ENCODE measurements at places on chromosomes 1 and 21. TPM values are rescaled to one million over a fixed set of nuclear protein-coding genes. Genes with fewer than 3 reads are reported as not detected.

DNA sequence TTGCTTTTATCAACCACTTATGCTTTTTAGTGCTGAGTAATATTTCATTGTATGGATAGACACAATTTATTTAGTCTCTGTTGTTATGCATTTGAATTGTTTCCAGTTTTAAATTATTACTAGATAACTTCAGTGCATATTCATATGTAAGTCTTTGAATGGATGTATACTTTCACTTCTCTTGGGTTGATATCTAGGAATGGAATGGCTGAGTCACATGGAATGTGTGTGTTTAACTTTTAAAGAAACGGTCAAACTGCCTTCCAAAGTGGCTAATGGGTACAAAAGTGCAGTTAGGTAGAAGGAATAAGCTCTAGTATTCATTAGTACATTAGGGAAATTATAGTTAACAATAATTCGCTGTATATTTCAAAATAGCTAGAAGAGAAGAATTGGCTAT is 82.4 kb downstream of the NPHS2 start:
- DNase-seq, result no peak

DNA sequence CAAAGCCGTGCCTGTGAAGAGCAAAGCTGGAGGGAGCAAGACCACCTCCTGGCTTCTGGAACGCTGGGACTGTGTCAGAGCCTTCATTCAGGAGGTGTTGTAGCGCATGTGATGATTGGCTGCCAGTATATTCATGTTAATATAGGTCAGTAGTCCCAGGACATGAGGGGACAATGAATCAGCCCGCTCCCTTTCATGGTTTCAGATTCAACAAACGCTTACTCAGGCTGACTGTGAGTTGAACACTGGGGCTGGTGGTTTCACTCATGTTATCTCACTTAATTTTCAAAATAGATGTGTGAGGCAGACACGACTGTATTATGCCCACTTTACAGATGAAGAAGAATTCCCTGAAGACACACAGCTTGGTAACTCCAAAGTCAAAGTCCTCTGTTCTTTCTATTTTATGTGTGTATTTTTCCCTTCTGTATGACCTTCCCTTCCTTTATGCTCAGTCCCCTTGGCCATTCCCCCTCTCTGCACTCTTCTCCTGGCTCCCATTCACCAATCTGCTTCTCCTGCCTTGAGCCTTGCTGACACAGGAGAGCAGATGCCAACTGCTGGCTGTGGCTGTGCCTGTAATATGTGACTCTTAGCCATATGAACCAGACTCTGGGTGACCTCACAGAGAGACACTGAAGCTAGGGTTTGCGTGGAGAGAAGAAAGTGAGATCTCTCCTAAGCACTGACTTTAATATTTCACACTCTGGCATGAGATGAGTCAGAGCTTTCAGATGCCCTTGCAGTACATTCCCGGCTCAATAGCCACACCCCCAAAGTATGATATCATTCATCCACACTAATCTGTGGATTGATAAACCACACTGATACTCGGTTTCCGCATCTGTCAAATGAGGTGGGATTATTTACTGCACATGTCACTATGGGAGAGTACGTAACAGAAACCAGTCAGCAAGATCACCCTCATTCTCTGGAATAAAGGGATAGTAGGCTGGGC is 31.4 kb upstream of the KIRREL1 start:
- no peak for DNase-seq

- DNase-seq, result no peak
Observed at GRCh38 chr1:221078260-221078965, 199.2 kb downstream of the HLX start.

GRCh38 chr1:44283524-44284173 is 70.4 kb downstream of the DMAP1 start:
- no peak for DNase-seq

GRCh38 chr21:31945141-31945540 is 72.3 kb downstream of the HUNK start:
- no peak for DNase-seq

DNA sequence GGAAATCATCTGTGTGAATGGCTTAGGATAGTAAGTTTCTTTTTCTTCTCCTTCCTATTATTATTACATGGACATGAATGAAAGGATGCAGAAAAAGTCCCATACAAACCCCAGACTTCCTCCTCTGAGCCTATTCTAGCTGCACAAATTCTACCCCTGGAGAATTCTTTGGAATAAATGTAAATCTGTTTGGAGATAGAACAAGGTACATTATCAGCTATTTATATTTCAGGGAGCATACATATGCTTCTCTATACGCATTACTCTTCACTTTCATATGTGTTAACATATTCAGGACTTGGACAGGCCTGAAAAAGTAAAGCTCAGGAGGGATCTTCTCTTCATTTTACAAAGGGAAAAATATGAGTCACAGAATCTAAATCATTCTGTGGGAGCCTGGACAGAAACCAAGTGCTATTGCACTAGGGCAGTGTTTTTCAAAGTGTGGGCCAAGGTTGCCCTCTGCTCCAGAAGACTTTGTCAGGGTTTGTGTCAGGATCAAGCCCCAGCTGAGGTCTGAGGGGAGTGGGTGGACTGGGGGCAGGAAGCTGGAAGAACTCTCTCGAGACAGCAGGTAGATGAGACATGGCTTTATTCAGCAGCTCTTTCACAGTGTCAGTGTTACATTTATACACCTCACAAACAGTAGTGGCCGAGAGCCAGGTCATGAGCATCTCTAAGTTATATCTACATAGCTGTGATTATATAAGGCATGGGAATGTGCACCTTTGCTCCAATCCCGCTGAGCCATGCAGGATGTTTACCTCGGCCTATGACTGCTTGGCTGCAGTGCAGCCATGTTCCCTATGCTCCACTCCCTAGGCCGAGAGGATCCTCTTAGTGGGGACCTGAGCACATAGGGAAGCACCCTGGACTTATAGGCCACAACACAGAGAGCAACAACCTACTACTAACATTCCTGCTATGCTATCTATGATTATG is 114.3 kb downstream of the GDAP2 start:
- DNase-seq, result no peak

- no peak for DNase-seq
Observed at GRCh38 chr21:32592929-32593502, 7.7 kb upstream of the TCP10L start.

DNA sequence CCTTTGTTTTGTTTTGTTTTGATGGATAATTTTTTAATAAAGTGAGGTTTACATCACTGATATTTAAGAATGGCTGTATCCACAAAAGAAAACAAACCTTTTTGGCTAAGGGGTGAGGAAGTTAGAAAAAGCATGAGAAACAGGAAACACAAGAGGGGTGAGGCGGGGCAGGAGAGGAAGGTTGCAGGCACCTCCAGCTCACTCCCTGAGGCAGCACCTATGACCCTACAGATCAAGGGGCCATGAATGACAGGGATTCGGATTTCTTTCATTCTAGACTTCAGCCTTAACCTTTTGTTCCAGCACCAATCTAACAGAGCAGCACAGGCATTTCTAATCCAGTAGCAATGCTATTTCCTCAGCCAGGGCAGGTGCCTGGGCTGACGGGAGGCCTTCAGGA is 4.4 kb downstream of the CLCA4 start:
- DNase-seq, result no peak

DNA sequence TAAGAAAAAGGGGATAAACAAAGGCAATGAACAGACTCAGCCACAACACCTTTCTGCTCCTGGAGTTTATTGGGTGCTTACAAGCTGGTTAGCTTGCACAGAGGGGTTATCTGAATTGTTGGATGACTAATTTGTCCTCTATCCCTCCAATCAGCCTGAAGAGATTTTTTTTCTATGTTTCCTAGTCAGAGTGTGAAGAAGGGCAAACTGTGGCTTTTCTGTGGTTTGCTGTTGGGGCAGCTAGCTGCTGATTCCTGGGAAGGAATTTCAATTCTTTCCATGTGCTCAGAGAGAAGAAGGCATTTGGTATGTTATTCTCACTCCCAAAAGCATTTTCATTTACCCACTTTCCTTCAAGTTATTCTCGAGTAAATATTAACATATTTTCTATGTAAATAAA is 48.6 kb downstream of the PCP4 start:
- DNase-seq, result no peak

DNA sequence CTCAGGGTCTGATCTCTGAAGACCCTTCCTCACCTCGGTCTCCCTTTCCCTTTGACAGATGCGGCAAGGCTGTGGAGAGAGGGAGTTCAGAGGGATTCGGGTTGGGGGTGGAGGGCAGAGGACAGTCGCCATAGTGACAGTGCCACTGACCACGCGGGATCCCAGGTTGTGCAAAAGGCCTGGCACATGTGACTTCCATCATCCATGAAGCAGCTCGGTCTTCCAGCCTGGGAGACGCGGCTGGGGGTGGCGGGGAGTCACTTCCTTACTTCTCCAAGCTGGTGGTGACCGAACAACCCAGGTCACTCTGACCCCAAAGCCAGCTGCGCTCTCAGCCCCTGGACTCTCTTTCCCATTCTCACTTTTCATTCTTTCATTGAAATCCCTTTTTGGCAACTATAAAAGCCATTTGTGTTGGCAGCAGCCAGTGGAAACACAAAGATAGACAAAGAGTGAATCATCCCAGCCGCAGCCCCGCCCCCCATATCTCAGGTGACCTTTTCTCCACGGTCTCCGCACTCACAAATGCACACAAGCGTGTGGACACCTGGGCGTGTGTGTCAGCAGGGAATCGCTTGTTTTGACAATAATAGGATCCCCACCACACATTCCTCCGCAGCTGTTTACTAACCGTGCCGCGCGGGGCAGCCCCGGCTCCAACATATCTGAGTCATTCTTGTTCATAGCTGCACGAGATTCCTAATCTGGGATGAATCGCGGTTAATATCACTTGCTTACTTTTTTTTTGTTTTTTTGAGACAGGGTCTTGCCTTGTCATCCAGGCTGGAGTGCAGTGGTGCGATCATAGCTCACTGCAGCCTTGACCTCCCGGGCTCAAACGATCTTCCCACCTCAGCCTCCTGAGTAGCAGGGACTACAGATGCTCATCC is 68.3 kb downstream of the DHRS3 start:
- DNase-seq, result no peak

DNA sequence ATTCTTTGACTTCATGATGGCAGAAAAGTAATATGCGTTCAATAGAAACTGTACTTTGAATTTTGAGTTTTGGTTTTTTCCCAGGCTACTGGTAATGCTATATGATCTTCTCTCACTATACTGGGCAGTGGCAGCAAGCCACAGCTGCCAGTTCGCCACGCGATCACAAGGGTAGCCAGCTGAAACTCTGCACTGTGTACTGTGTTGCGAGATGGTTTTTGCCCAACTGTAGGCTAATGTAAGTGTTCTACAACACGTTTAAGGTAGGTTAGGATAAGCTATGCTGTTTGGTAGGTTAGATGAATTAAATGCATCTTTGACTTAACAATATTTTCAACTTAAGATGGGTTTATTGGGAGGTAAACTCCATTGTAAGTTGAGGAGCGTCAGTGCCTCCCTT is 123.1 kb downstream of the NRDC start:
- no peak for DNase-seq

- no peak for DNase-seq
Observed at GRCh38 chr1:78303620-78304019, 187.2 kb upstream of the PTGFR start.

GRCh38 chr1:89277725-89278124 is 5.1 kb upstream of the GBP5 start:
- no peak for DNase-seq

GRCh38 chr1:109517337-109517736 is 7.8 kb upstream of the AMIGO1 start:
- DNase-seq, result no peak

- no peak for DNase-seq
Observed at GRCh38 chr1:54384918-54385726, 21.1 kb downstream of the SSBP3 start.

- no peak for DNase-seq
Observed at GRCh38 chr21:42373908-42374455, 7.6 kb upstream of the TFF1 start.

- DNase-seq, result peak; percentile 35
Observed at GRCh38 chr1:53625766-53626520, 113.0 kb downstream of the GLIS1 start.

GRCh38 chr1:173206816-173207568 is at the start of gene TNFSF4:
TNFSF4 (minus strand) TSS chr1:173207331; CDS start chr1:173207176, 155 bp downstream.
- no peak for DNase-seq

- no peak for DNase-seq
Observed at GRCh38 chr21:18715606-18716005, 312.0 kb upstream of the TMPRSS15 start.

- DNase-seq, result peak; percentile 84
Observed at GRCh38 chr1:109113590-109114341, at the start of gene ELAPOR1. ELAPOR1 (plus strand) TSS chr1:109114115; CDS start chr1:109114184, 69 bp downstream.

- DNase-seq, result no peak
Observed at GRCh38 chr1:3668148-3668547, 15.8 kb downstream of the TP73 start.

DNA sequence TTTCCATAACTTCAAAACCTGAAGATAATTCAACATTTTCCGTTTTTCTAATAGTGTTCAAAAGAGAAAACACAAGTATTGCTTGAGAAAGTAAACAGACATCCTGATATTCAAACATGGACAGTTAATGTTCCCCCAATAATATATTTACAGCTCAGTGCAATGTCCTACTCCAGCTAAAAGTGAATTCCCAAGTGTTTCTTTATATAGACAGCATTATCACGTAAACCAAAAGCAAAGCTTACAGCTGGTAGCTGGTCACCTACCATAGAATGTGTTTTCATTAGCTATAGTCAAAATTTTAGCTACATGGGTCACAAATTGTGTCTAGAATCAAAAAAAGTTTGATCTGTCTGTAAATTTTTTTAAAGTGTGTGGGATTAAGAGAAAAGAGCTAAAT is 34.9 kb downstream of the WLS start:
- DNase-seq, result no peak

DNA sequence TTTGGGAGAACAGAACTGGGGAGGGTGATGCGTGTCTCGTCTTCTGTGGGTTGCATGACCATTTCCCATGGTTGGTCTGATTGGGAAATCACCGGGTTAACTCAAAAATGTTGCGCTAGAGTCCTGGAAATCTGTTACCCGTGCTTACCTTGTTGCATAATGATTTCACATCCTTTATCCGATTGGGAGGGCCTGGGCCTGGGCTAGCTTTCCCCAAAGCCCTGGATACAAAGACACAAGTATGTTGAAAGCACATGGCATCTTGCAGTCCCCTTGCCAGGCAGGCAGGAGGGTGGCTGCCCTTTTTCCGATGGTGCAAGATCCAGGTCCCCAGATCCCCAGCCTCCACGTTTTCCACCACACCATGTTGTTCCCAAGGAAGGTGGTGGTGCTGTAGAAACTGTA is 582 bp downstream of the TRPM2 start:
- DNase-seq, result no peak

GRCh38 chr1:214418391-214418790 is 133.0 kb downstream of the PTPN14 start:
- no peak for DNase-seq

ZNF683 gene
- not detected for total RNA-seq

PEA15 gene
- 66.2 TPM for total RNA-seq

CA14 gene
- total RNA-seq, result 44.9 TPM

HFM1 gene
- 3.2 TPM for total RNA-seq

GNAT2 gene
- total RNA-seq, result not detected

OR2T29 gene
- total RNA-seq, result not detected

ADAM30 gene
- total RNA-seq, result not detected

FCER1G gene
- 0.61 TPM for total RNA-seq

P3R3URF gene
- not detected for total RNA-seq

S100A5 gene
- not detected for total RNA-seq

RAB42 gene
- total RNA-seq, result 2.9 TPM

DOCK7 gene
- total RNA-seq, result 66.8 TPM

TAS1R1 gene
- total RNA-seq, result 0.51 TPM

SH3BGR gene
- total RNA-seq, result 16.5 TPM

BEND5 gene
- 5.9 TPM for total RNA-seq

All from endodermal cell (in vitro differentiated cells).